ENCODE measurements at places on chromosomes 2 and 18.

GRCh38 chr2:181264001-181264400 is 193.2 kb upstream of the ITGA4 start:
- no peak for DNase-seq

GRCh38 chr2:139798391-139798790 is 1018.2 kb upstream of the NXPH2 start:
- DNase-seq, result no peak

GRCh38 chr2:110103061-110103961 is 12.3 kb downstream of the MALL start:
- DNase-seq, result no peak

DNA sequence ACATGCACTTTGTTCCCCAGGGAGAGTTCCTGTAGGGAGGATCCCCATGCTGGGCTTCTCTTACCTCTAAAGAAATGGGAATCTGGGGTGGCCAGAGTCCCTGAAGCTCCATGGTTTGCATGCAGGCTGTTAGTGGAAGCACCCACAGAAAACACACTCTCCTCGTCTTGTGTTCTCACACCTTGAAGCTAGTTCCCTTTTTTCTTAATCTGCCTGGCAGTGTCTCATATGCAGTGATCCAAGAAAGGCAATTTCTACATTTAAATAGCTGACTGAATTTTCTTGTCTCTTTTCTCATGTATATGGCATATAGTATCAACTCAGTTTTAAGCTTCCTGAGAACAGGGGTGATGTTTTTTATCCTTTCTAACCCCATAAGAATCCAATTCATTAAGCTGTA is 65.0 kb downstream of the LINC00305 start:
- no peak for DNase-seq

GRCh38 chr18:44691148-44691925 is 10.6 kb downstream of the SETBP1 start:
- no peak for DNase-seq

- no peak for DNase-seq
These were observed 54.4 kb downstream of the SLC4A3 start for GRCh38 chr2:219681694-219682300.

- DNase-seq, result no peak
These were observed 86.1 kb downstream of the FARSB start for GRCh38 chr2:222569826-222570225.

DNA sequence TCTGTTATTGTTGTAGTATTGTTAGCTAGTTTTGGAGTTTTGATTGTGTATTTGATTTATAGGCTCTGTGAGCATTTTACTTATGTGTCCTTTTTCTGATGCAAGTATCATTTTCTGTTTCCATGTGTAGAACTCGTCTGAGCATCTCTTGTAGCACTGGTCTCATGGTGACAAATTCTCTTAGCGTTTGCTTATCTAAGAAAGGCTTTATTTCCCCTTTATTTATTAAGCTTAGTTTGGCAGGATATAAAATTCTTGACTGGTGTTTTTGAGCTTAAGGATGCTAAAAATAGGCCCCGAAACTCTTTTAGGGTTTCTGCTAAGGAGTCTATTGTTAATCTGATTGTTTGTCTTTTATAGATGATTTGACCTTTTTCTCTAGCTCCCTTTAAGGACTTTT is 57.6 kb upstream of the THUMPD2 start:
- DNase-seq, result no peak

GRCh38 chr2:4370422-4371090 is 667.2 kb downstream of the DCDC2C start:
- no peak for DNase-seq

DNA sequence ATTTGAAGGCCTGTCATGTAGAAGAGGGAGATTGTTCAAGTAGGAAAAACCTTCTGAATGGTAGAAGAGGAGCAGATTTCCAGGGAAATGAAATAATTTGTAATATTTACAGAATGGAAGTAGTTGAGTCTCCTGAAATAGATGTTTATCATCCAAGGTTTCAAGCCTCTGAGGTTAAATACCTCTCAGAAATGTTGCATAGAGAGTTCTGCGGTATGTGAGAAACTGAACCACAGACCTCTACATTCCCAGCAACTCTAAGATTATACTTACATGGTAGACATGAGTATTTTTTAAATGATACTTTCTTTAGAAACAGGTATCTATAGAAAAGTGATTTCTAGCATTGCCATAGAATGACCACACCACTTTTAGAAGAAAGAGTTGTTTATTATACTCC is 379.8 kb upstream of the FANCL start:
- DNase-seq, result no peak

GRCh38 chr2:208025814-208026184 is 472 bp upstream of the PLEKHM3 start:
- DNase-seq, result no peak

- DNase-seq, result no peak
These were observed 569.8 kb downstream of the ARHGAP15 start for GRCh38 chr2:143698888-143699570.

DNA sequence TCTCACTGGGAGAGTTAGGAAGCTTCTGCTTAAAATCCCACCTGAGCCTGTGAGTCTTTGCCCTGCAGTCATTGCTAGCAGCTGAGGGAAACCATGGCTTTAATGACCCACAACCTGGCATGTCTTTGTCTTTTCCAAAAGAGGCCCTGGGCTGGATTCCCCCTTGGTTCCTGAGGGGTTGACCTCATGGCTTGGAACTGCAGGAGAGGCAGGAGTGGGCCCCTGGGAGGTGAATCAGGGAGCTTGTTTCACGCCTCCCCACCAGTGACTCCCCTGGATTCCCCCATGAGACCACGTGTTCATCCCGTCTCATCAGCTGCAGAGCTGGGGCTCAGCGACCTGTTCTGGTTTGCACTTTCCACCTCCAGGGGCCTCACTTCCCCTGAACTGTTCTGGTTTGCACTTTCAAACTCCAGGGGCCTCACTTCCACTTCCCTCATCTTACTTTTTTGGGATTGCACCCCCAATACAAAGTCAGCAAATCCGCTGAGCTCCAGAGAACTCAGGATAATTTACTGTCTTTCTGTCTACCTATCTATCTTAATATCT is 58.5 kb upstream of the TMEM18 start:
- no peak for DNase-seq

- no peak for DNase-seq
These were observed 114.1 kb upstream of the MSH2 start for GRCh38 chr2:47288864-47289263.

DNA sequence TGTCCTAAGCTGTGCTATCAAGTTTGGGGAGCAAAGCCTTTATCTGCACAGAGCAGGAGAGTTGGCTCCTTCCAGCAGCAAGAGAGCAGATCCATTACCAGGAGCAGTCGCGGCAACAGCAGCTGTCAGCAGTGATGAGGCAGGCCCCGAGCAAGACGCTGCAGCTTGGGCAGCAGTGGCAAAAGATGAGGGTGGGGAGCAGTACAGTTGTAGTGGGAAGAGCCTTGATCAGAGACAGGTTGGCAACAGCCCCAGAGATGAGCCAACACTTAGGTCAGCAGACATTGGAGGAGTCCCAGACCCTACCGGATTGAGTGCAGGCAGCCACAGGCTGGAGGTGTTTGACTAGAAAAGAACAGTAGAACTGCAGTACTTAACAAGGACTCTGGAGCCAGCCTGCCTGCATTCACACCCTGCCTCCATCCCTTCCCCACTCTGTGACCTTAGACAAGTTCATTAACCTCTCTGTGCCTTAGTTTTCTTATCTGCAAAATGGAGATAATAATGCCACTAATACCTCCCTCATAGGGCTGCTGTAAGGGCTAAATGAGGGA is 117.1 kb upstream of the SERTAD2 start:
- peak; percentile 73 for DNase-seq

DNA sequence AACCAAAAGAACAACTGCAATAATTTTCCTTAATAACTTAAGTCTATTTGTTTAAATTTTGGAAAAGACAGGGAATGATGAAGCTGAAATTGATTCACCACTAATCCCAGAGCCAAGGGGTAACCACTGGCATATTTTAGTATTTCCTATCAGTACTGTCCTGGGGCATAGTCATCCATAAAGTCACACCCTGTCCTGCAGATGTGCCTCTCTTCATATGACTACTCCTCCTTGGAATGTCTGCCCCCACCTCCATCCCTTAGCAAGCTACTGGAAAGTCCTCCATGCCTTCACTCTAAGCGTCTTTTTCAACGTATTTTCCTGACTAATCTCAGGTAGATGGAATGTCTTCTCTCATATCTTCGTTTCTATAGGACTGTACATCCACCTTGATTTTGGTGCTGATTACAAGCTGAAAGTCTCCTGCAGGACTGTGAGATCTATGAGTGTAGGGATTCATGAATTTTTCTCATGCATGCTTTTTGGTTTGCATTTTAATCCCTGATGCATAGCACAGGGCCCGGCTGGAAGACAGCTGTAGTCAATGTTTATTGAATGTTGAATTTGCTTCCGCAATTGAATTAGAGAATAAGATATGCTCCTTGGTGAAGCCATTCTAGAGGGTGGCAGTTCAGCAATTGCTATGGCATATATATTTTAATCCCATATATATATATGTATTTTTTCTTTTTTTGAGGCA is 85.6 kb downstream of the MOGAT1 start:
- DNase-seq, result no peak

DNA sequence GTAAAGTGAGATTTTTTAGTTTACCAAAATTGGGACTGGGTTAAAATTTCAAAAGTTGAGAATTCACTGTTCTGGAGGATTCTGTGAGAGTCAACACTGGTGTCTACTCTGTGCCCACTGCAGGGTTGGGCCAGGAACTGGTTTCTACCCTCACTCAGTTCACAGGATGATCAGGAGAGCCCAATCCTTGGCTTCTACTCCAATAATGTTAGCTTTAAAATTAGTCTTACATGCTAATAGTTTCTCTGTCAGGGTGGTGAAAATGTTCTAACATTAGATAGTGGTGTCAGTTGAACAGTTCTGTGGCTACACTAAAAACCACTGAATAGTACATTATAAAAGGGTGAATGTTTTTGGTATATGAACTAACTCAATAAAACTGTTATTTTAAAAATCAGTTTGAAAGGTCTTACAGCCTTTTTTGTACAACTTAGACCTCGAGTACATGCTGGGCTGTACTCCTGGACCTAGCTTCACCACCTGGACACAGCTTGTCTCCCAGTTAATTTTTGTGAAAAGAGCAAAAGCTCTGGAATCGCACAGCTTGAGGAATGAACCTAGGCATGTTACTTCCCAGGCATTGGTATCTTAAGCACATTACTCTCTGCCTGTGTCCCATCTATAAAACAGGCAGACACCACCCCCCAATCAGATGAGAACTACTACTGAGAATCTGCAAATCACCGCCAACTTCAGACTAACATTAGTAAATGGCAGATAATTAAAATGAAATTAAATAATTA is 44.4 kb downstream of the ACVR1 start:
- no peak for DNase-seq

Data from tongue (tissue), 3 donors.